Right lung (tissue), 10 donors: ENCODE measurements at places on chromosomes 4 and X. TPM values are rescaled to one million over a fixed set of nuclear protein-coding genes. Genes with fewer than 3 reads are reported as not detected.

The PDE6B gene
- 16.1 TPM for polyA plus RNA-seq

The ZMAT1 gene
- polyA plus RNA-seq, result 32.0 TPM

DNA sequence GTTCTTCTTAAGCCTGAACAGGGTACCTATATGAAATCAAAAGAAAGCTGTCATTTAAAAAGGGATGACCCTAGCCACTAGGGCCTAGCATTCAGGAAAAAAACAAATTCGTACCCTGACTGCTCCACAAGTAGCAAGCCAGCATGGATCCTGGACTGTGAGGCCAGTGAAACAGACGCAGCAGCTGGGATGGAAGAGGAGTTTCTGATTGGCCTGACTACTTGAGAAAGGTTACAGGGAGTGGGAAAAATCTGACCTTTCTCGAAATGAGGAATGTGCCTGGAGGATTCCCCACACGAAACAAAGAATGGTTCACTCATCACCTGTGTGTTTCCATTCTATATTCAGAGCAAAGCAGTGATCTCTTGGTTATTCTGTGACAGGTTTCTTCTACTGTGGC is 87.6 kb upstream of the JADE1 start:
- DNase-seq, result no peak

DNA sequence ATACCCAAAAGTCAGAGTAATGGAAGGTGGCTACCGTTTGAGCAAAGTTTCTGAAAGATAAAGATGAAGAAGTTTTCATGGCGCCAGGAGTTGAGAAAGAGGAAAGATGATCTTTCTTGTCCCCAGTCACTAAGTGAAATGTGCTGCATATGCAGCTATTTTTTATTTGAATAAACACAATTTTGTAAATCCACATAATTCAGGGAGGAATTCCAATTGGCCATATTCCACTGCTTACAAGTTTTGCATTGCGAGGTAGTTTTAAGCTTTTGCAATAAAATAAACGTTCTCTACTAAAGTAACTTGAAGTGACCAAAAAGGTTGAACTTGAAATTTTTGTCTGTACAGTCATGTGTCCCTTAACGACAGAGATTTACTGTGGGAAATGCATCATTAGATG is 139.3 kb upstream of the VCX2 start:
- no peak for DNase-seq

The BANK1 gene
- polyA plus RNA-seq, result 1.8 TPM
